ENCODE measurements at places on chromosomes 5 and 9. TPM values are rescaled to one million over a fixed set of nuclear protein-coding genes. Genes with fewer than 3 reads are reported as not detected.

GFRA3 gene
- not detected for total RNA-seq

CYSRT1 gene
- total RNA-seq = 0.29 TPM

AQP7 gene
- 0.13 TPM for total RNA-seq

GABRA1 gene
- not detected for total RNA-seq

GPX8 gene
- 101 TPM for total RNA-seq
